Activated CD4-positive, alpha-beta memory T cell treated with anti-CD3 and anti-CD28 coated beads, Interleukin-2, amount 10 ng/mL, durations not matched to agents 7 days and 5 days (primary cell): ENCODE measurements at places on chromosomes 3 and 15. TPM values are rescaled to one million over a fixed set of nuclear protein-coding genes. Genes with fewer than 3 reads are reported as not detected.

- no peak overlapping the region for H3K27ac ChIP-seq
- H3K27me3 ChIP-seq: peaks cover 8% of the 10 kb centered on the region
- no peaks in the 10 kb centered on the region for H3K36me3 ChIP-seq
- peaks cover 1% of the 10 kb centered on the region for H3K4me1 ChIP-seq
- H3K4me3 ChIP-seq: no peak overlapping the region
- DNase-seq: no peak
These were observed 143.6 kb upstream of the SLC6A11 start for GRCh38 chr3:10672422-10672821.

IL12A gene
- total RNA-seq: 0.55 TPM

MEGF11 gene
- total RNA-seq: not detected

SRPRB gene
- total RNA-seq: 44.5 TPM

- no peaks in the 10 kb centered on the region for H3K36me3 ChIP-seq
- H3K4me3 ChIP-seq: no peak overlapping the region
- no peaks in the 10 kb centered on the region for H3K27me3 ChIP-seq
- peaks cover 13% of the 10 kb centered on the region for H3K4me1 ChIP-seq
- DNase-seq: no peak
These were observed 110.0 kb downstream of the AQP9 start for GRCh38 chr15:58247855-58248842.

CDC25A gene
- 20.1 TPM for total RNA-seq

SLC22A13 gene
- total RNA-seq: 0.25 TPM

DNA sequence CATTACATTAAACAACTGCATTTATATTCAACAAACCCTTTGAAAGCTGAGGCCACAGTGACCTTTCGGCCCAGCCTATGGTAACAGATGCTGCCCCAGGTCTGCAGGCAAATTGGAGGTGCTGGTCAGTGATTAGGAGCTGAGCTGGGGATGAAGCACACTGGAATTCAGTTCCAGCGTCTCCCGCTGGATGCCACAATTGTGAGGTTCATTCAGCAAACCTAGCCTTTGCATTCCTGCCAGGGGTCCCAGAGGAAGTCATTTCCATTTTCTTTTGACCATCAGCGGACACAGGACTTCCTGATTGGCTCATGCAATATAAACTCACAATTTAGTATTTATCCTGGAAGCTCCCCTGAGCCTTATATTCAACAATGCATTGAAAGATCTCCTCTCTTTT, 89.5 kb downstream of the IL20RB start:
- DNase-seq: no peak
- H3K4me3 ChIP-seq: no peak overlapping the region
- no peaks in the 10 kb centered on the region for H3K36me3 ChIP-seq
- no peak overlapping the region for H3K27ac ChIP-seq
- peaks cover 2% of the 10 kb centered on the region for H3K27me3 ChIP-seq

GRCh38 chr3:187750006-187750512, 4.8 kb upstream of the BCL6 start:
- H3K27me3 ChIP-seq: no peaks in the 10 kb centered on the region
- no peak for DNase-seq
- H3K36me3 ChIP-seq: peaks cover 8% of the 10 kb centered on the region
- H3K27ac ChIP-seq: no peak overlapping the region
- peaks cover 55% of the 10 kb centered on the region for H3K4me1 ChIP-seq
- no peak overlapping the region for H3K4me3 ChIP-seq
